ENCODE measurements at places on chromosomes 1 and 21.
A peak's percentile ranks its signal among the peaks of the same experiment; 100 is the strongest.

DNA sequence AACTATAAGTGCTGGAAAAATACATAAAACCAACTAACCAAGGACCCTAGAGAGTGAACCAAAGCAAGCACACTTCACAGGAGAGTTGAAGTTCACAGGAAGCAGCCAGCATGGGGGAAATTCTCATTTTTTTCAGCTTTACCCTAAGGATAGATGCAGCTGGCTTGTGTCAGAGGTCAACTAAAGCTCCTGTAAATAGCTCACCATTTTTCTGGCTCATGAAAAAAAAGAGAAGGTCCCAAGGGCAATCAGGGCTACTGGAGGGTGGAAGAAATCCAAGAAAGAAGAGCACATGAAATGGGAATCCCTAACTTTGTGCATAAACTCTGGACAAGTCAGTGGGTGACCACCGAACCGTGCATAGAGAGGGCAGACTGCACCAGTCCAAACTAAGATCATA, 58.3 kb downstream of the KCNJ15 start:
- DNase-seq = no peak

GRCh38 chr1:157301477-157302198, 163.4 kb upstream of the ETV3 start:
- no peak for DNase-seq

DNA sequence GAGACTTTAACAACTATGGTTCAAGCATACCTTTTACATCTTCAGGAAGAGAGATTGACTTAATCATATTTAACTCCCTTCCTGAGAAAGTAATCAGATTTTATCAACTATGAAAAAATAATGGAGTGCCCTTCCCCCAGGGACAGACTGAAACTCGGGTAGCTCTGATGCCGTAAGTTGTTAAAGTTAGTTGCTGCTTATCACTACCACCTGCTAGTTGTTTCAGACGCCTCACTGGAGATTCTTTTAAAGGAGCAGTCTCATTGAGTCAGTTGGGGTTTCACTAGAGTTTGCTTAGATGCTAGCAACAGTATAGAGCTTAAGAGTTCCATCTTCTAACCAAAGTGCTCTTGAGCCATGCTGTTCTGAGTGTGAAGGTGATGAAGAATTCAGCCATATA, 17.0 kb upstream of the TRAF5 start:
- no peak for DNase-seq

- DNase-seq = peak; percentile 11
Observed at GRCh38 chr1:21622466-21623315, 46.5 kb downstream of the RAP1GAP start.

- no peak for DNase-seq
Observed at GRCh38 chr1:93807311-93807930, 71.6 kb downstream of the DNTTIP2 start.

DNA sequence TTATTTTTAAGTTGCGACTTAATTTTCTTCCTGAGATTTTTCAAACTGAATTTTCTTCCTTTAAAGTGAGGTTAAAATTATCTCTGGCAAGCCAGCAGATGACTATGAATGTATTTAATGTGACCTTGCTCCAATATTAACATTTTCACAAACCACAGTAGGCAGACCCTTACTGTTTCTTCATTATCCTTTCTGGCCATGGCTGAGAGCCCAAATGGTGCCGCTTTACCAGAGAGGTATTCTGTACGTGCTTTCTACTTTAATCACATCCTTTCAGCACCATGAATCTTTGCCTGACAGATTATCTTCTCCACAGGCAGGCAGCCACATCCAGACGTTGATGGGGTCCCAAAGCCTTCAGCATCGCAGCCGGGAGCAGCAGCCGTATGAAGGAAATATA, 129.6 kb downstream of the LRRC40 start:
- DNase-seq = no peak

GRCh38 chr21:35016071-35016470, 33.0 kb downstream of the RUNX1 start:
- no peak for DNase-seq

Data from stimulated activated CD8-positive, alpha-beta memory T cell treated with anti-CD3 and anti-CD28 coated beads, Interleukin-7, amount 100 ng/mL, for 1 hour (primary cell).